Head of caudate nucleus (tissue), 42 donors: ENCODE measurements at places on chromosomes 11 and 22.

DNA sequence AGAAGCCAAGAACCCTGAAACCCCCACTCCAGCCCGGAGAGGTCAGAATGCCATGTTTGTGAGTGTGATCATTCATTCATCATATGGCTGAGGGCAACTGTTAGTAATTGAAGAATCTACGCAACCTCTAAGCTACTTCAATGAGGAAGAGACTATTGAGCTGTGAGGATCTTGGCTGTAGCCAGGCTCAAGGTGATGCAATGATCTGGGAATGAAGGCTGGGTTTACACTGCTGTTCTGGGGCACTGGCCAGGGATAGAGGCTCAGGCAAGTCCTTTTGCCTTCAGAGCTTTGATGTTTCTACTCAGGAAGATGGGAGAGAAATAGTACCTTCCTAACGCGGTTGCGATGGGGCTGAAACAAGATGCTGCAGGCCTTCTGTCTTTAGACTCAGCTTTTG, 12.9 kb downstream of the CRYBB2 start:
- DNase-seq, result no peak

DNA sequence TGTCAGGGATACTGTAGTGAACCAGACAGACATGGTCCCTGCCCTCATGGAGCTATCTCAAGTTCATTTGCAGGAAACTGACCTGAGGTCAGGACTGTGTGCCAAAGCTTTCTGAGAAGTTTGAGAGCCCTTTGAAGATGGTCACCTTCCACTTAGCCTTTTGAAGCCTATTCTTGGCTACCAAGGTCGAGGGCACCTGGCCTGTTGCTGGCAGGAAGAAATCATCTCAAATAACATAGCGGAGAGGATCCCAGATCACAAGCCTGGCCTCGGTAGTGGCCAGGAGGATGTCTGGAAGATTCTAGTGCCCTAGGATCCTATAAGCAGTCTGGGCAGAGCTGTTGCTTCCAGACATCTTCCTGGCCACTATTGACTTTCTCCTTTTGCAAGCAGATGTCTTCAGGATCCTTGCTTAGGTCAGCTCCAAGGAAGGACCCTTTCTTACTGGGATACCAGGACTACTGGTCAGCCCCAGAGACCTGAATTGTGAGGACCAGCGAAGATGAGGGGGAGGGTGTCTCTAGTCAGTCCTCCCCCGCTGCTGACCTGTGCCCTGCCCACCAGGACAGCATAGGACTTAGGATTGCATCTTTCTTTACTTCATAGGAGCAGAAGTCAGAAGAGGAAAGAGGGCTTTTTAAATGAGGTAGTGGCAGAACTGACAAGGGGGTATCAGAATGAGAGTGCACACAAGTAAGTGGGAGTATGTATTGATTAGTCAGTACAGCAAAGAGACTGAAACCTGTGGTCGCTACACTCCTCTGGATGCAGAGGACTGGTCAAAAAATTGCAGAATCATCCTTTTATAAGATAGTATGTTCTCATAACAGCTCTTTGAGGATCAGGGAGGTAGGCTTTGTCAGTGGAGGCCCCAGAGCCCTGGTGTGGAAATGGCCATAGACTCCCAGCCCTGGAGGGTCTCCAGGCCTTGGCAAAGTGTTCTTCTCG, 94.8 kb downstream of the TEAD1 start:
- DNase-seq, result no peak

GRCh38 chr11:134876226-134876625, 464.2 kb upstream of the B3GAT1 start:
- DNase-seq, result no peak

DNA sequence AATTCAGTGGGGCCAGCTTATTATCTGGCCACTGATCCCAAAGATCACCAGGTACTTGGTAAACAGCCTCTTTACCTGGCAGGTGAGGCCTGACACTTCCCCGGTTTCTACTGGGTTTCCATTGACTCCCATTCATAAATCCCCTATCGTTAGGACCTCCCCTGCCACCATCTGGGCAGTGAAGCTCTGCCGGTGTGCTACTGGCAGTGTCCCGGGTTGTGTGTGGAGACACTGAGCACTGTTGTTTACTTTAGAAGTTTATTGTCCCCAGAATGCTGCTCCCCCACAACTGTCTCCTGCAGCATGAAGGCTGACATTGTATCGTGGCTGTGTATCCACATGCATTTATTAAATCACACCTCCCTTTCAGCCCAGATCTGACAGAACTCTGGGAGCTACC, 142.7 kb downstream of the WNT7B start:
- DNase-seq, result no peak

DNA sequence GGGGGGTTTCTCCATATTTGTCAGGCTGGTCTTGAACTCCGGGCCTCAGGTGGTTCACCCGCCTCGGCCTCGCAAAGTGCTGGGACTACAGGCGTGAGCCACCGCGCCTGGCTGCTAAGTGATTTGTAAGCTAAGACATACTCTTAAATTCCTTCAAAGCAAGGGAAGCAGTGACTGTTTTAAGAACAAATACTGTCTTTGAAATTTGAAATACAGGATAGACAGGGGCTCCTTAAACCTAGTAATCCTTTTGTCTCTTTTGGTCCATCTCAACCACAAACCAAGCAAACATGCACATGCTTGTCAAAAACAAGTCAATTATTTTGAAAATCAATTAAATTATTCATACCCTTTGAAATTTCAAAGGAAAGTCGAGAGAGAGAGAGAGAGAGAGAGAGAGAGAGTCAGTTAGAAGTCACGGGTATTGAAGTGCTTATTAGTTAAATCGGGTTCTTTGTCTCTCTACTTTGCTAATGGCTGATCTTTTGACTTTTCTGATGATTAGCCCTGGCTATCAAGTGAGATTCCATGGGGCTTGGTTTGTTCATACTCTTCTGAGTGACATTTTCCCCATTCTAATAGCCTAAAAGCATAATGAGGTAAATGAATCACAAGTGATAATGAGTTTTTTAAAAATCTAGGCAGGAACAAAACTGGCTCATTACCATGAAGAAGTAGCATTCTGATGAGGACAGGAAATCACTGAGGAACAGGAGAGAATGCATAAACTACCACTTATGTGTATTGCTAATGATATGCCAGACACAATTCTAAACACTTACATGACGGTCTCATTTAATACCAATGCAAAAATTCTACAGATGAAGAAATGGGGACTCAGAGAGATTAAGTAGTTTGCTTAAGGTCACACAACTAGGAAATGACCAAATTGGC, 48.0 kb downstream of the MCHR1 start:
- DNase-seq, result no peak

DNA sequence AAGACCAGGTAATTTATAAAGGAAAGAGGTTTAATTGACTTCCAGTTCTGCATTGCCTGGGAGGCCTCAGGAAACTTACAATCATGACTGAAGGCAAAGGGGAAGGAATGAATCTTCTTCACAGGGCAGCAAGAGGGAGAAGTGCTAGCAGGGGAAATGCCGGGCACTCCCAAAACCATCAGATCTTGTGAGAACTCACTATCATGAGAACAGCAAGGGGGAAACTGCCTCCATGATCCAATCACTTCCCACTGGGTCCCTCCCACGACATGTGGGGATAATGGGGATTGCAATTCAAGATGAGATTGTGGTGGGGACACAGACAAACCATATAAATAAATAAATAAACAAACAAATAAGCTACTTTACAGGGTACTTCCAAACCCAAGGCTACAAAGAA, 28.8 kb upstream of the EXPH5 start:
- no peak for DNase-seq

- no peak for DNase-seq
Observed at GRCh38 chr11:44852952-44853351, 97.7 kb downstream of the TP53I11 start.

DNA sequence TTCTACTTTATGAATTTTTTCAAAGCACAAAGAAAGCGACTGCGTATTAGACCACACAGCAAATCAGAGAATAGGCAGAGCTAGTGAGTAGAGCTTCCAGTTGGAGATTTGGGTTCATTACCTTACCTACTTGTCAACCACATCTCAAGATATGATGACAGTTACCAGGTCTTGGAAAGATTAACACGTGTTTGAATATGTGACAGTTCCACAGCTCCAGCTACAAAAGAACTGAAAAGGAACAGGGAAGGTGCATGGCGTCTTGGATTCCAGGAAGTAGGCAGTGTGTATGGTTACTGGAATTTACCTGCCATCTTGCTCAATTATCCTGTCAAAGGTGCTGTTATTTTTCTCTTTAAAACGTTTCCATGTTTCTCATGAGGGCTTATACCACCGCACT, 5.3 kb downstream of the TIRAP start:
- DNase-seq, result no peak

GRCh38 chr11:113474362-113475159, 637 bp downstream of the DRD2 start:
- DNase-seq, result peak; percentile 61

DNA sequence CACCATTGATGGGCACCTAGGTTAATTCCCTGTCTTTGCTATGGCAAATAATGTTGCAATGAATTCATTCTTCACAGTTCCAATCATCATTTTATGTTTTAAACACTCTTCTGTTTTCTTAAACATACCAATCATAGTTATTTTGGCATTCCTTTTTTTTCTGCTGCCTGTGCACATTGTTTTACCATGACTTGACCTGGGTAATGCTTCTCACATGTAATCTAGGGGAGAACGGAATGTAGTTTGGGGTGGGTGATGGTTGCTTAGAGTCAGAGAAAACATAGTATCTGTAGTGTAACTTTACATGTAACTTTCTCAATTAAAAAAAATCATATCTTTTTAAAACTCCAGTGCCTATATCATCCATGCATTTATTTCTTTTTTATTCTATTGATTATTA, 1945.3 kb upstream of the RAG2 start:
- DNase-seq, result no peak

- DNase-seq, result no peak
Observed at GRCh38 chr11:118714816-118715215, 35.4 kb upstream of the TREH start.

- no peak for DNase-seq
Observed at GRCh38 chr22:34604312-34604711, 461.6 kb upstream of the ISX start.

DNA sequence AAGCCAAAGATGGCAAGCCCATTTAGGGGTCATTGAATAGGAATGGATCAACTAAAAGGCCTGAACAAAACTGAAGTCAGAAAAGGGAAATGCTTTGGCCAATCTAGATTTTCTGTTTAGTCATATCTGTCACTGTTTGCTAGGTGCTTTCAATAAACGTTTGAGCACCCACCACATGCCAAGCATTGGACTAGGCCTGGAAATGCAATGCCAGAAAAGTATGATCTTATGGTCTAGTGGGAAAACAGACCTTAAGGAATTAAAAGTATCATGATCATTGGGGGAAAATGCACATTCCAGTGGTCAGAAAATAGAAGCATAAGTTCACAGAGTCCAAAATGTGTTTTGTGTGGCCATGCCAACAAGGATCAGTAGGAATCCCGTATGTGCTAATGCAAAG, 76.8 kb upstream of the BIRC3 start:
- no peak for DNase-seq

DNA sequence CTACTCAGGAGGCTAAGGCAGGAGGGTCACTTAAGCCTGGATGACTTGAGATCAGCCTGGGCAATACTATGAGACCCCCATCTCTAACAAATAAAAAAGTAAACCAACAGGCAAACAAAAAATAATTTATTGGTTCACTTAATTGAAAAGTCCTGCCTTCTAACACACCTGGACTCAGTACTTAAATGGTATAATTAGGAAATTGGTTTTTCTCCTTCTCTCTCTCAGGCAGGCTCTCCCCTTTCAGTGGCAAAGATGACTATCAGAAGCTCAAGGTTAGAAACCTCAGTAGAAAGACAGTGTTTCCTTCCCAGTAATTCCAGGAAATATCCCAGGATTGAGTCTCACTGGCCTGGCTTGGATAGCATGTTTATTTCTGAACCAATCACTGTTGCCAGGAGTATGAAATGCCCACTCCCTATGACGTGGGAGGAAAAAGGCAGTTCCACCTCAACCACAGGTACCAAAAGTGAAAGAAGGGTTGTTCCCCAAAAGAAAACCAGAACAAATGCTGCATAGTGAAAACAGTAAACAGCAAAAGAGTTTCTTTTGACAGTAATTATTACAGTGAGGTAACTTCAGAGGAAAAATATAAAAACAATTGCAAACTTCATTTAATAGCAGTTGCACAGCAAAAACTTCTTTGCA, 56.3 kb upstream of the SOX6 start:
- DNase-seq, result no peak

DNA sequence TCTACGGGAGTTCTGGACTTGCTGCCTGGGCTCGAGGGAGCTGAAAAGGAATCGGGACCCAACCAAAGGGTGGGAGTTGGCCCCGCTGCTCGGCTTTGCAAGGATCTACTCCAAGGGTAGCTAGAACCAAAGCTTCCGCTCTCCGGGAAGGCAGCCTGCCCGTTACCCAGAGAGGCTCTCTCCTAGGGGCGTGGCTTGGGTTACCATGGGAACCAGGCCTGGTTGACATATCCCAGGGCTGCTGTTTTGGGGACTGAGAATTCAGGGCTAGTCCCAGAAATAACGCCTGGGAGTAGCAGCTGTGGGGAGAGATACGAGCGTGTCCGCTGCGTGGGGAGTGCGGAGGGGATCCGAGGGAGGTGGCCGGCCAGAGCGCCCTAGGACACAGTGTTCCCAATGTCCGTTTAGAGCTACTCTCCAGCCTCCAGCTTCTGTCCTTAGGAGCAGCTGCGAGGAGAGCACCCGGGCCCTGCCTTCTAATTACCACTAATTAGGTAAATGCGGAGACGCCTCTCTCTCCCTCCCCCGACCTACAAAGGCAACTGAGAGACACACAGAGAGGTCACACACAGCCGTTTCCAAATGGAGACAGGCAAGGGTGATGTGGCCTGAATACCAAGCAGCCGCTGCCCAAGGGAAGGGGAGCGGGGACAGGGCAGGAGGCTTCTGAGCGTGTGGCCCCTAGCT, 141.6 kb upstream of the CADM1 start:
- DNase-seq, result peak; percentile 54

DNA sequence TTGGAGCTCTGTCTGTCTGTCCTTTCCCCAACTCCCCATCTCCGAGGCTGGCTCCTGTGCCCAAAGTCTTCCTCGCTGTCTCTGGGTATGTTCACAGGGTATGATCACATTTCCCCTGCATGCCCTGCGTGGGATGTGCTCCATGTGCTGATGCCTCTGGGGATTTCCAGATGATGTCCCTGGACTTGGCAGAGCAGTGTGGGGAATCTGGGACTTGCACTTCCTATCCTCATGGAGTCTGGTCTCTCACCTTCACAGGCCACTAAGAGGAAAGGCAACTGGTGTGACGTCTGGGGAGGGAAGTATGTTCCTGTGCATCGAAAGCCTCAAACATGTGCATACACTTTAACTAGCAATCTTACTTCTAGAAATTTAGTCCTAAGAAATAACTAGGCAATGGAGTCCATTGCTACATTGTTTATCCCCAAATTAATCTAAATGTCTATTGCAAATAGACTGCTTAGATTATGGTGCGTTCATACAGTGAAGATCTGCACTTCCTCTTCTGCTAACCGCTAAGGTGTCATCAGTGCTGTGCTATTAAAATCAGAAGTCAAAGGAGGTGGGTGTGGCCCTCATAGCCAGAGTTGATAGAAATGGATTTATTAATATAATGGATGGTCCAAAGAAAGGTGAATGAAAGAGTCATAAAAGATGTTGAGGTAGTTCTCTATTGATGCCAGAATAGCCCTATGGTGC, 20.8 kb downstream of the TIMP3 start:
- no peak for DNase-seq
